ENCODE measurements at places on chromosomes 11 and 22.
A peak's percentile ranks its signal among the peaks of the same experiment; 100 is the strongest.

DNA sequence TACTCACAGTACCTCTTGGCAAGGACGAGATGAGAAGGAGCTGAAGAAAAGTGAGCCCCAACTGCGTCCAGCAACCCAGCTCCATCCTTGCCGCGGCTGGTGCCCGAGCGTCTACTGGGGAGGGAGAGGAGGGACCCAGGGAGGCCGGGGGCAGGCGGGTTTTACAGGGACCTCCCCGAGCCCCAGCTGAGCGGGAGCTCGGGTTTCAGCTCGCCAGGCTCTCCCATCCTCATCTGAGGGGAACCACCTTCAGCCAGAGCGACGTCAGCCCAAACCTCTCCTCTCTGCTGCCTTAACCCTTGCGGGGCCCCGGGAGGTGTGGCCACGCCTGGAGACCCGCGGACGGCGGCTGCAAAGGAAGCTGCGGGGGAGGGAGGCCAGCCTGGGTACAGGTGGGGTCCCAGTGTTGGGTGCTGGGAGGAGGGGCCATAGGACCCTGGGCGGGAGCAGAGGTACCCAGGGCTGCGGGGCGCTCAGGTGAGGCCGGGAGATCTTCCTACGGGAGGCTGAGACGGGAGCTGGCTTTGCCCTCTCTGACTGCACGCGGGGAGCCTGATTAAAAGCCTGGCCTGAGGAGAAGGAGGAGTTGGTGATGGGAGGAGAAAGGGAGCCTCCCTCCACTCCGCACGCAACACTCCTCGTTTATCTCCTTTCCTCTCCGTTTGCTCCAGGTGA lies at the start of gene PAMR1:
Gene PAMR1 (minus strand): TSS at position 116 of the 675 bp plus-strand sequence. CDS start 31 bp downstream, at position 85.
- DNase-seq, result no peak

DNA sequence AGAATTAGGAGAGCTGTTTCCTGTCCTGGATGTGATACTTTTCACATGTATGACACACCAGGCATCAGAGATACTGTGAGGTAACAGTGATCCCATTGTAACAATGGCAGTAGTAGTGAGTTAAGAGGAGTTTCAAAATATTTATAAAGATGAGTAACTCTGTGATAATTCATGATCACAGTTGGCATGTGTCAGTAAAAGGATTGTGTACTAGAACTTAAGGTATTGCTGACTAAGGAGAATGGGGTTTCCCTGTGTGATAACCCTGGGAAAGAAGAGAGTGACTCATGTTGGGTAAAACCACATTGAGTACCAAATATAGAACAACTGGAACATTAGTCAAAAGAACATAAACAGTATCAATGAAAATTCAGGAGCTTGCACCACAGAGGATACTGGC lies 22.9 kb upstream of the SLC5A1 start:
- DNase-seq, result no peak

DNA sequence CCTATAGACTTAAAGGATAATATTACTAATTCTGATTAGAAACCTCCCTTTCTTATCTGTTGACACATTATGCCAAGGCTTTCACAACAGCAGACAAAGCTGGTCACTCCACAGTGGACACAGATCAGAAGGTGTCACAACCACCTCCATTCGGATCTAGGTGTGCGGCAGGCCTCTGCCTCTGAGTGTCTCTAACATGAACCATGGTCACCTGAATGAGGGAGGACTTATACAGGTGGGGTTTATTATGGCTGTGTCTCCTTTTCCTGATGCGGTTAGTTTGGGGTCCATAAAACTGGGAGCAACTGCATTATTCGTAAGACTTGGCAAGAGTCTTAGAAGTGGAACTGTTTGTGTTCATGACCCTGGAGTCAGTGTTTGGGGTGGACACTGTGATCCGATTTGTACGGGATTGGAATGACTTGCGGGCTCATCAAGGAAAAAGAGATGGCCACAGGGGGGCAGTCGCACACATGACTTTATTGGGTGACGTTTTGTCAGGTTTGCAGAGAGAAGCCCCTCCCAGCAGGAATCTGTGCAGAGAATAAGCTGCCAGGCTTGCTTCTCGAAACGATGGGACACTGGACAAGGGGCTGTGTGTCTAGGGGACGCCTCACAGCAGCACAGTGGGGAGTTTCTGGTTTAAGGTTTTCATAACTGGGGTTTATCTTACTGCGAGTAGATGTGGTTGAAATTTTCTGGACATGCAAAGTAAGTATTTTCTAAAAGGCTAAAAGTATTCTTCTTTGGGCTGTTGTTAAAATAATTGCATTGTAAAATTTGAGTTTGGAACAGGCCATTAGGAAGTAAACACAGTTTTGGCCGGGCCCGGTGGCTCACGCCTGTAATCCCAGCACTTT lies 90.6 kb downstream of the GAB4 start:
- DNase-seq, result peak; percentile 2

- no peak for DNase-seq
Measured at GRCh38 chr11:75024068-75024449, 35.3 kb downstream of the NEU3 start.

- DNase-seq, result no peak
Measured at GRCh38 chr11:66510990-66511339, 530 bp downstream of the BBS1 start.

GRCh38 chr22:30327864-30328345 lies 1.2 kb upstream of the TBC1D10A start:
- no peak for DNase-seq

GRCh38 chr11:18706330-18707243 lies 8.0 kb downstream of the TMEM86A start:
- no peak for DNase-seq

- no peak for DNase-seq
Measured at GRCh38 chr22:47748271-47748670, 985.8 kb downstream of the TBC1D22A start.

DNA sequence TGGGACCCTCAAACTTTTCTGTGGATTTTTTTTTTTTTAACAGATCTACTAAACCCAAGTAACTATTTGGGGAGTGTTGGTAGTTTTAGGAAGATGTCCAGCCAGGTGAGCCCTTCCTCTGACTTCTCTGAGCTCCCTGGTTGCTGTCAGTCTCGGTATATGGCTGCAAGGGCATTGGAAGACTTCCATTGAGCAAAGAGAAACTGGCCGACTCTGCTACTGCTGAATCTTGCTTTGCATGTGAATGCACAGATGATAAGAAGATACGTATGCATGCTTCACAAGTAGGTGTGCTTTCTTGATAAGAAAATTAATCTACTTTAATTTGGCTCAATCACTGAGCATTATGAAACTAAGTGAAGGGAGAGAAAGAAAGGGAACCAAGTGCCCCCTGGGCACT lies 51.1 kb downstream of the BARX2 start:
- DNase-seq, result no peak

DNA sequence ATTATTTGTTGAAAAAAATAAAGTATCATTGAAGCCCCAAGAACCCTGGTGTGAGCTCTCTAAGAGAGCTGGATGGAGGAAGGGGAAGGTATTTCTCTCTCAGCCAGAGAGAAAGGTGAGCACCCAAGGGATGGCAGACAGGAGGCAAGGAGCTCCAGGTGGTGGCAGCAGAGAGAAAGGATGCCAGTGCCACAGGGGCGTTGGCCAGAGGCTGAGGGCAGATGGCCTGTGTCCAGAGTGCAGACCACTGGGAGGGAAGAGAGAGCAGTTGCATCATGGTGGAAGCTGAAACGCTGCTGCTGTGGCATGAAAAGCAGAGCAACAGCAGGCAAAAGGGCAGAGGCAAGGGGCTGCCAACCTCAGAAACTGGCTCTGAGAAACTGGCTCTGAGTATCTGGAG lies 8.5 kb downstream of the SPON1 start:
- no peak for DNase-seq

DNA sequence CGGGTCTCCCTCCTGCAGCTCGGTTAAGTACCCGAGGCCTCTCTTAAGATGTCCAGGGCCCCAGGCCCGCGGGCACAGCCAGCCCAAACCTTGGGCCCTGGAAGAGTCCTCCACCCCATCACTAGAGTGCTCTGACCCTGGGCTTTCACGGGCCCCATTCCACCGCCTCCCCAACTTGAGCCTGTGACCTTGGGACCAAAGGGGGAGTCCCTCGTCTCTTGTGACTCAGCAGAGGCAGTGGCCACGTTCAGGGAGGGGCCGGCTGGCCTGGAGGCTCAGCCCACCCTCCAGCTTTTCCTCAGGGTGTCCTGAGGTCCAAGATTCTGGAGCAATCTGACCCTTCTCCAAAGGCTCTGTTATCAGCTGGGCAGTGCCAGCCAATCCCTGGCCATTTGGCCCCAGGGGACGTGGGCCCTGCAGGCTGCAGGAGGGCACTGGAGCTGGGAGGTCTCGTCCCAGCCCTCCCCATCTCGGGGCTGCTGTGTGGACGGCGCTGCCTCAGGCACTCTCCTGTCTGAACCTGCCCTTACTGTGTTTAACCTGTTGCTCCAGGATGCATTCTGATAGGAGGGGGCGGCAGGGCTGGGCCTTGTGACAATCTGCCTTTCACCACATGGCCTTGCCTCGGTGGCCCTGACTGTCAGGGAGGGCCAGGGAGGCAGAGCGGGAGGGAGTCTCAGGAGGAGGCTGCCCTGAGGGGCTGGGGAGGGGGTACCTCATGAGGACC lies 25.0 kb downstream of the FADS3 start:
- DNase-seq, result no peak

DNA sequence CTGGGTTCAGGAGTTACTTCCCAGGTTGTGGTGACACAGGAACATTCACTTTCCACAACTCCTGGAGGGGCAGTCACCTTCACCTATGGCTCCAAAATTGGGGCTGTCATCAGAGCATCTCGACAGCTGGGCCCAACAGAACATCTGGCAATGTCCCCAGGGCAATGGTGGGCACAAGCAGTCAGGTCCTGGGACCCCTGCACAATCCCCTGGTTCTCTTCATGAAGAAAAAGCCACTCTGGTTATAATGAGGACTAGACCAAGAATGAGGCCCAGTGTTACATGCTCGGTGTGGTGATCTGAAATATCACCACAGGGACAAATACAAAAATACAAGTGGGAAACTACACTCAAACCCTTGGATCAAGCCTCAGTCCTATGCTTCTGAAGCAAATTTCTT lies 89.0 kb upstream of the VPREB1 start:
- DNase-seq, result no peak

DNA sequence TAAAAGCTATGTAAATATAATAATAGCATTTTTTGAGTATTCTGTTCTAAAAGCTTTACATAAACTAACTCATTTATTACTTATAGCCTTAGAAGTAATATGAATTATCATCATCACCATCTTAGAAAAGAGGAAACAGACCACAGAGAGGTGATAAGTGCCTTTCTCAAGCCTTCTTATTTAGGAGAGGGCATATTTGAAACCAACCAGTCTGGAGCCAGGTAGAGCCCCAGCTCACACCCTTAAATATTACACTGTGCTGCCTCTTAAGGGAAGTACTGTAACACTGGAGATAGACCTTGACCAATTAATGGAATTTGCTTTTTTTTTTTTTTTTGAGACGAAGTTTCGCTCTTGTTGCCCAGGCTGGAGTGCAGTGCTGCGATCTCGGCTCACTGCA lies 2.3 kb downstream of the BCO2 start:
- DNase-seq, result no peak

GRCh38 chr11:532986-533585 lies 2.3 kb downstream of the HRAS start:
- no peak for DNase-seq

GRCh38 chr22:50432131-50432876 lies 42.5 kb downstream of the SBF1 start:
- no peak for DNase-seq

GRCh38 chr11:133228471-133229329 lies 303.6 kb downstream of the OPCML start:
- no peak for DNase-seq

DNA sequence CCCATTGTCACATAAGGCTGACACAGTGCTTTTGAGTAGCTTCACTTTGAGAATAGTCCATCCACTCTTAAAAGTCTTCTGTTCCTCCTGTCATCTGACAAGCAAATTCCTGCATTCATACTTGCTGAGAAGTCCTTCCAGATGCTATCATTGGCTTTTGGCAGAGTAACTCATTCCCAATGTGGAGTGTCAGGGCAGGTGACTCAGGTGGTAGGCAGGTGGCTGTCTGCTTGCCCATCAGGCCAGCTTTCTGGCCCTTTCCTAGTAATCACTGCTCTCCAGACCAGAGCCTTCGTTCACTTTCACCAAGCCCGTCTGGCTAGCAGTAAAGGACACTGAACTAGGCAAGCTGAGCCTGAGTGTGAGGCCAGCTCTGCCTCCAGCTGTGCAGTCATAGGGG lies 162.5 kb upstream of the CCDC90B start:
- DNase-seq, result no peak

- no peak for DNase-seq
Measured at GRCh38 chr11:127000981-127001380, 411 bp upstream of the KIRREL3 start.

GRCh38 chr11:78251083-78251775 lies 62.5 kb downstream of the USP35 start:
- DNase-seq, result no peak

DNA sequence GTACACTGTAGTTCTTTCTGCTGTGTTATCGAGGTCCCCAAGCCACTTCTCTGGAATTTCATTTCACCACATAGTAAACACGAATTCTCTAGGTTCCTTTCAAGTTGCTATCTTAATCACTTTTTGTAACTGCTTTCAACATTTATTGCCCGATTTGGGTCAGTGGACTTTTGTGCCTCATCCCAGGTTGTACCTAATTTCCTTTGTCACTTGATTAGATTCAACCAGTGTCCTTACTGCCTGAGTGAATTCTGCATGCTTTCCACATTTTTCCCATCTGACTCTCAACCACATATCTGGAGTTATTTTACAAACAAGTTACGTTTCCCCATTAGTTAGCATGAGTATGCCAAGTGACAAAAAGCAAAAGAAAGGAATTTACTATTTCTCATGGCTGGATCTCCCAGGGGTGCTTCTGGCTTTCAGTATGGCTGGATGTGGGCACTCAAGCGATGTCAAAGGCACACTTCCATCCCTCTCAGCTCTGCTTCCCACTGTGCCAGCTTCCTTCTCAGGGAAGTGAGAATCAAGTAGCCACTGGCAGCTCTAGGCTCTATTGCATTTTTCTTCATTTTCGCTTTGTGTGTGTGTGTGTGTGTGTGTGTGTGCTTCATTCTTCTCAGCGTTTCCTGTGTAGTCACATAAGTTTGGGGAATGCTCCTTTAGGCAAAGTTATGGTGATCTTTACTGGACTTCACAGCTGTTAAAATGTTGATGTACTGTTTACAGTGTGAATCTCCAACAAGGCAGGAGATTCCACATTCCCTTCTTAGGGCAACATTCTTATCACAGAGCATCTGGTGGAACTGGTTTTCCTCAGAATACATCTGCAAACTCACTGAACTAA lies 128.9 kb downstream of the DBX1 start:
- no peak for DNase-seq

- DNase-seq, result no peak
Measured at GRCh38 chr11:32316858-32317642, 118.3 kb downstream of the WT1 start.

DNA sequence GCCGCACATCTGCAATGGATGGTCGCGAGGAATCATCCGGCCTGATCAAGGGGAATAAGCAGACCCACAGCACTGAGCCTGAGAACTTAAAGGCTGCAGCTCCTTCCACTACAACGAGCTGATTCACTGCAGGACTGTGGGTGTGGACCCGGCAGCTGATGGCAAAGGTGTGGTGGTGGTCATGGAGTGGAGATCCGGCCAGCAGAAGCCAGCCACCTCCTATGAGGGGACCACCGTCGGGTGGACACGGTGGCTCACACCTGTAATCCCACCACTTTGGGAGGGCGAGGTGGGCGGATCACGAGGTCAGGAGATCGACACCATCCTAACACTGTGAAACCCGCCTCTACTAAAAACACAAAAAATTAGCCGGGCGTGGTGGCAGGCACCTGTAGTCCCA lies 66.4 kb downstream of the DGCR2 start:
- no peak for DNase-seq
